Fibroblast of pulmonary artery (primary cell): ENCODE measurements at places on chromosomes 13 and 19.

GRCh38 chr13:92463134-92463533, 763.5 kb upstream of the GPC6 start:
- DNase-seq = no peak

GRCh38 chr13:97648881-97649224, 214.9 kb downstream of the RAP2A start:
- no peak for DNase-seq

DNA sequence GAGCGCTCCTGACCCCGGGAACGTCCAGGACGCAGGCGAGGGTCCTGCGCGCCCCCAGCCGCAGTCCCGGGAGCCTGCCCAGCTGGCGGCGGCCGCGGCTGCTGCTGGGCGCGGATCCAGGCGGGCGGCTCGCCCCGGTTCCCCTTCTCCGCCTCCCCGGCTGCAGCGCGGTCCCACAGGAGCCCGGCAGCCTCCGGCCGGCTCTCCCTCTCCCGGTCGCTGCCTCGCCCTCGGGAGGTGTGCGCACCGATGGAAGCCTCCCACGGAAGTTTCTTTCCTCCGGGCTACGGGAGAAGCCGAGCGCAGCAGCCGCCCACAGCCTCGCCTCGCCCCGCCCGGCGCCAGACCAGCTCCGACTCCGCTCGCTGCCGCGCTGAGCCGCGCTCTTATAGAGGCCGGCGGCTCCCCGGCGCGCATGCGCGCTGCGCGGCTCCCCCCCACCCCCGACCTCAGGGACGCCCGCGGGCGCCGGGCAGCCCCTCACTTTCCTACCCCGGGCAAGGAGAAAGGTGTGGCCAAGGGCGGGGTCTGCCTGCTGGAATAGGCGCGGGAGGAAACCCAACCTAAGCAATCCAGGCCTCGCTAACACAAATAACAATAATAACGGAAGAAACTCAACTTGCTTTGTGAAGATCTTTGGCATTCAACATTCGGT, at the start of gene SHISA2:
Gene SHISA2, minus strand, starts transcription at position 360 of the 655 bp plus-strand sequence. CDS start 1,041 bp downstream, outside the sequence.
- peak; percentile 57 for DNase-seq

DNA sequence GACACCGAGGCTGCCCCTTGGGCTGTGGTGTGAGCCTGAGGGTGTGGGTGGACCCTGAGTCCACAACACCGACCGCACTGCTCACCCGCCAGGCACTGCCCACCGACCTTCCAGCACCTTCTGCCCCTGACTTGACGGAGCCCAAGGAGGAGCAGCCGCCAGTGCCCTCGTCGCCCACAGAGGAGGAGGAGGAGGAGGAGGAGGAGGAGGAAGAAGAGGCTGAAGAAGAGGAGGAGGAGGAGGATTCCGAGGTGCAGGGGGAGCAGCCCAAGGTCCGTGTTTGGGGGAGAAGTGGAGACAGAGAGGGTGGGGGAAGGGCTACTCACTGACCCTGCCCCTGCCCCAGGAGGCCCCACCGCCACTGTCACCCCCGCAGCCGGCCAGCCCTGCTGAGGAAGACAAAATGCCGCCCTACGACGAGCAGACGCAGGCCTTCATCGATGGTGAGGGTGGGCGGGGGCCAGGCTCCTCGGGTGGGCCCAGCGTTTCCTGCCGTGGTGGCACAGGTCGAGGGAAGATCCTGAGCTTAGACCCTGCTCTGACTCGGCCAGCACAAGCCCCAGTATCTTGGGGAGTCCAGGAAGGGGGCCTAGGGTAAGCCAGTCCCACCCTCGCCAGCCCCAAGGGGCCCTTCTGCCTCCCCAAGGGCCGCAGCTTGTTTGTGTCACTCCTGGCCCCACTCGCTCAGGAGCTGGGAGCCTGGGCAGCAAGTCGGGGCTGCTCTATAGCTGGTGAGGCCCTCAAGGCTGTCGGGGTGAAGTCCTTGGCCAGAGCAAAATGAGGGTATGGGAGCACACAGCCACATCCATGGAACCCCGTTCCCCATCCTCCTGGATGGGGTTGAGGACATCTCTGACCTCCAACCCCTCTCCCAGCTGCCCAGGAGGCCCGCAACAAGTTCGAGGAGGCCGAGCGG, 12.2 kb downstream of the PRKCSH start:
- DNase-seq = no peak

DNA sequence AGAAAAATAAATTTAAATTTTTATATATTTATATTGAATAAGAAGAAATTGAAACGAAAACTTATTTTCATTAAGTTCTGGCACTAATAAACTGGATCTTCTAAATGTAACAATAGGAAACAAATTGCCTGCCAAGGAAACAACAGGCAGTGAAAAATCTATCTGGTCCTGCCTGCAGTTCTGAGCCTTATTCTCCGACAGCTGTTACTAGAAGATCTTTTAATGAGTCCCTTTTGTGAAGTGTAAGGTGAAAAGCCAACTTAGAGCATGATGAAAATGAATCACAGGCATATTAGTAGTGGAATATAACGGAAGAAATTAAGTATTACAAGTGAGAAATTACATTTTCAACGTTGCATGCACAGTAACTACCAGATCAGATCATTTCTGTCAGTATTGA, 1002.7 kb upstream of the PCDH20 start:
- no peak for DNase-seq

- DNase-seq = peak; percentile 5
Measured at GRCh38 chr13:65889368-65889767, 1340.8 kb downstream of the PCDH9 start.

DNA sequence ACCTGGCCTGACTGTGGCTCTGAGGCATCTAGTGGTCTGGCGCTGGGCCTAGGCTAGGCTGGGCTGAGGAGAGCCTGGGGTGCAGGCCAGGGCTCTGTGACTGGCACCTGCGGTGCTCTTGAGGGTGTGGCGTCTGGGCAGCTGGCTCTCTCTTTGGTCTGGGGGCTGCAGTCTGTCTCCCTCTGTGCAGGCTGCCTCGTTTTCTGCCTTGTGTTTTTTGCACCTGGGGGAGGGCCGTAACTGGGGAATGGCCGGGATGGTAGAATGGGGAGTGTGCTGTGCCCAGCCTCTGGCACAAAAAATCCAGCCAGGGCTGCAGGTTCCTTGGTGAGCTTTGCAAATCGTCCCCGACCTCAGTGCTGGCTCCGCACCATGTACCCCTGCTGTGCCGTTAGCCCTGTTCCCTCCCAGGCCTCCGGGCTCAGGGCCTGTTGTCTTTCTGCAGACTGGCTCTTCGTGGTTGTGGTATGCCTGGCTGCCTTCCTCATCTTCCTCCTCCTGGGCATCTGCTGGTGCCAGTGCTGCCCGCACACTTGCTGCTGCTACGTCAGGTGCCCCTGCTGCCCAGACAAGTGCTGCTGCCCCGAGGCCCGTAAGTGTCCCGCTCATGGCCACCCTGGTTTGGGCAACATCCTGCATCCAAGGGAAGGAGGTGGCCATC, 6.5 kb upstream of the USF2 start:
- no peak for DNase-seq

DNA sequence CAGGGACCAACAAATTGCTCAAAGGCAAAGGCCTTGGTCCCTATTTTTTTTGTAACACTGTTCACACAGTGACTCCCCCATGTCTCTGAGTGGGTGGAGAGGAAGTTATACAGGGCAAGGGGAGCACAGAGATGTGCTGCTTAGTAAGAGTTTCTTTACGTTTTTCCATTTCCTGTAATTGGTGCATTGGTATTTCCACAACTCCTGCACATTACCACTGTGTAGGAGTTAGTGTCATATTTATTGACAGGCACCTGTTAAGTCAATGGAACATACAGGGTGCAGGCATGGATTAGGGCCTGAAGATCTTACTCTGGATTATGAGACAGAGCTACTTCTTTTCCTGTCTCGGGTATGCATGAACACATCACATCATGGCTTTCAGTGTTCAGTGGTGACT, 45.2 kb downstream of the SOX21 start:
- DNase-seq = no peak

GRCh38 chr13:73216381-73216831, 157.6 kb downstream of the KLF5 start:
- no peak for DNase-seq

DNA sequence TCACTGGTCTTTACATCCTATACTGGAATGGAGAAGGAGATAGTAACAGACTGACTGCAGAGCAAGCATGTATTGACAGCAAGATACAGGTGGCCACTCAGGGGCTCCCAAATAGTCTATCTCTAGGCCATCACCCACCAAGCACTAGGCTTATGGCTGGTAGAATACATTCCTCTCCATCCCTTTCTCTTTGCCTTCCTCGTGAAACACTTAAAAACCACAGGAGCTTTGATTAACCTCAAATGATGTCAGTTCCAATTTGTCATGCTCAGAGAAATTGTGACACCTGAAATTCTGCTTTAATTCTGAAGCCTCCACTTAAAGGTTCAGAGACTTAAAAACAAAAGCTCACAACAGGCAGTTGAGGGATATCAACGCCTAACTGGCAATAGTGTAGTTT, 17.2 kb downstream of the ENOX1 start:
- DNase-seq = no peak
